ENCODE measurements at places on chromosomes 2 and 18. TPM values are rescaled to one million over a fixed set of nuclear protein-coding genes. Genes with fewer than 3 reads are reported as not detected.

FBXO48 gene
- 2.5 TPM for total RNA-seq

TACR1 gene
- total RNA-seq: not detected

RIOK3 gene
- 57.3 TPM for total RNA-seq

PTPRN gene
- total RNA-seq: not detected

HOXD1 gene
- not detected for total RNA-seq

C1GALT1C1L gene
- total RNA-seq: not detected

SKOR2 gene
- not detected for total RNA-seq

GCG gene
- total RNA-seq: not detected

EPHA4 gene
- total RNA-seq: 11.5 TPM

ABCB11 gene
- total RNA-seq: 0.05 TPM

IL37 gene
- total RNA-seq: 0.39 TPM

MZT2A gene
- 107 TPM for total RNA-seq

FAM136A gene
- 44.1 TPM for total RNA-seq

ENOSF1 gene
- 74.9 TPM for total RNA-seq

MRPS5 gene
- total RNA-seq: 76.8 TPM

REG1B gene
- total RNA-seq: not detected

DSG1 gene
- not detected for total RNA-seq

CFC1 gene
- total RNA-seq: not detected

INPP5D gene
- 128 TPM for total RNA-seq

CABYR gene
- total RNA-seq: 1.2 TPM

SAG gene
- total RNA-seq: not detected

CD8B2 gene
- 0.15 TPM for total RNA-seq

All from T-helper 1 cell treated with Interleukin-12 subunit alpha and Interleukin-12 subunit beta and Interleukin-4 antibody, amounts not matched to agents 30 ng/mL and 1 ng/mL, for 36 hours (primary cell).